NCI-H1092 (cell line): ENCODE measurements at places on chromosomes 5 and 9.

- no peak for DNase-seq
Observed at GRCh38 chr9:86508208-86508903, 154.1 kb upstream of the TUT7 start.

- no peak for DNase-seq
Observed at GRCh38 chr9:125889112-125889475, 141.9 kb downstream of the PBX3 start.

DNA sequence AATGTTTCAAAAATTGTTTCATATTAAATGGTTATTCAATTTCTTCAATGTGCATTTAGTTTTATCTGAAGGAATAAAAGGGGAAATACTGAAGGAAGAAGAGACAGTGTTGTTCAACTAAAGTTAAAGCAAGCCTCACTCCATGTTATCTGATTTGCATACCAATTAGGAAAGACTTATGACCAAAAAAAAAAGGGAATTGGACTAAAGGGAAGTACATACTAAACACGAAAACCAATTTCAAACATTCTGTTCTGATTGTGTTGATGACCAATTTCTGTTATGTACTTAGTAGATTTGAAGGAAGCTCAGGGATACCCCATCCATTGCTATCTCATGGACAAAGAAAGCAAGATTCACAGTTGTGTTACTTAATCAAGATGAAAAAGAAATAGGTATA is 4.9 kb upstream of the GAPT start:
- no peak for DNase-seq

- no peak for DNase-seq
Observed at GRCh38 chr9:16505199-16505598, 365.3 kb downstream of the BNC2 start.

DNA sequence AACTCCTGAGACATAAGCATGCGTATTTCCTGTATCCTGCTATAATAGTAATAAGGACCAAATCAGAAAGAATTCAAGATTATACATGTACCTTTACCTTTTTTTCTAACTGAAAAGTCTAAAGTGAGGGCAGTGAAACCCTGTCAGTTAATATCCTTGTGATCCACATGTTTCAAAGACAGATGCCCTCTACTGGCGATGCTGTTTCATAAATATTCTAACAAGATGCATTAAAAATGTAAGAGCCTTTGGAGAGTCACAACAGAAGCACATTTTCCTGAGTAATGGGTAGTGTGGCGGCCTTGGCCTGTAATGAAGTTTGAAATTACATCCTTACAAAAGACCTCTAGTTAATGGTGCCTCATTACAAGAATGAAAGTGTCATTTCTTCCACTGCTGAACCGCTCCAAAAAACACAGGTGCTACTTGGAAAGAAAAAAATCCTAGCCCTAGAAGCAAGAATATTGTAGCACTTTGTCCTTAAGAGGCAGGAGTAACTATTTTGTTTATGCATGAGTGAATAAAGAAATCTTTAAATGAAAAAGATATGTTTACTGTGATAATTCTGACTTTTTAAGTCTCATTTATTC is 232.6 kb downstream of the EPB41L4A start:
- DNase-seq = no peak

- DNase-seq = no peak
Observed at GRCh38 chr9:91182429-91183225, 179.1 kb downstream of the AUH start.

DNA sequence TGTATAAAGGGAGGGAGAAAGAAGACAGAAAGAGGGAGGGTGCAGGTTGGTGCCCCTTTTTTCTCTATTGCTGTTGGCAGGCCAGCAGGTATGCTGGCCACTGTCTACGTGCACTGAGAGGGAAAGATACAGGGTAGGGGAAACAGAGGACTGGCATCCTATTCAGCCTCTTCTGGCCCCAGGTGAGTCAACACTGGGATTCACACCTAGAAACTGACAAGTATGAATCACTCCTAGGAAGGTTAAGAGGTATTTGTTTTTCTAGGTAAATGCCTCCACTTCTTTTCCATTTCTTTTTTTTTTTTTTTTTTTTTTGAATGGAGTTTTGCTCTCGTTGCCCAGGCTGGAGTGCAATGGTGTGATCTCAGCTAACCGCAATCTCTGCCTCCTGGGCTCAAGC is 2.8 kb upstream of the UBAP1 start:
- no peak for DNase-seq

DNA sequence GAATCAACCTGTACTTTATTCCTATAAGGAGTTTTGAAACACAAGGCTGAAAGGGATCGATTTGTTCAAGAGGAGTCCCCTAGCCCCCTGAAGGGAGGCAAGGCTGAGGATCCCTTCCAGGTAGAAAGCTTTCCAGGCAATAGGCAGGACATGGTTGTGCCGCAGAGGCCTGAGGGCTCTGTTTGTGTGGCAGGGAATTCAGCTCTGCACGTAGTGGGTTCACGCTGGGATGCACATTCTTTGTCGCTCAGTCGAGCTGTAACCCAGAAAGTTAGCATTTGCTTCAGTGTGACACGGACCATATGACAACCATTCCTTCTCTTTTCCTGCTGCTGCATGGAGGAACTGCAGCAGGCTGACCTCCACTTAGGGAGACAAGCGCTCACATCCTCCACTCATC is 65.6 kb upstream of the TRIO start:
- DNase-seq = no peak

DNA sequence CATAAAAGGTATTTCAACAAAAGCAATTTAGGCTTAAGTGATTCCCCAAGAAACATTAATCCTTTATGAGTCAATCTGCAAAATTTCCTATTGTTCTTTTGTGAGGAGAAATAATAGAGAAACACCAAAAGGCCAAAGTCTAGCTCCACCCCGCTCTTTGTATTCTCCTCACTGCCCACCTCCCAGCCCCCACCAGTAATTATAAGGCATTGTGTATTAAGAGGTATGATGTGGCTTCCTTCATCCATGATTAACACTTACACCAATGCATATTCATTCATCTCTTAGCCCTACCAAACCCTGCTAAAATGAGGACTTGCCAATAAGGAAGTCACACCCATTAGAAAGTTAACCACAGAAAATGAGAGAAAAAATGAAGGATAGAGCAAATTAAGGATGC is 105.3 kb upstream of the SPATA31D4 start:
- DNase-seq = no peak

DNA sequence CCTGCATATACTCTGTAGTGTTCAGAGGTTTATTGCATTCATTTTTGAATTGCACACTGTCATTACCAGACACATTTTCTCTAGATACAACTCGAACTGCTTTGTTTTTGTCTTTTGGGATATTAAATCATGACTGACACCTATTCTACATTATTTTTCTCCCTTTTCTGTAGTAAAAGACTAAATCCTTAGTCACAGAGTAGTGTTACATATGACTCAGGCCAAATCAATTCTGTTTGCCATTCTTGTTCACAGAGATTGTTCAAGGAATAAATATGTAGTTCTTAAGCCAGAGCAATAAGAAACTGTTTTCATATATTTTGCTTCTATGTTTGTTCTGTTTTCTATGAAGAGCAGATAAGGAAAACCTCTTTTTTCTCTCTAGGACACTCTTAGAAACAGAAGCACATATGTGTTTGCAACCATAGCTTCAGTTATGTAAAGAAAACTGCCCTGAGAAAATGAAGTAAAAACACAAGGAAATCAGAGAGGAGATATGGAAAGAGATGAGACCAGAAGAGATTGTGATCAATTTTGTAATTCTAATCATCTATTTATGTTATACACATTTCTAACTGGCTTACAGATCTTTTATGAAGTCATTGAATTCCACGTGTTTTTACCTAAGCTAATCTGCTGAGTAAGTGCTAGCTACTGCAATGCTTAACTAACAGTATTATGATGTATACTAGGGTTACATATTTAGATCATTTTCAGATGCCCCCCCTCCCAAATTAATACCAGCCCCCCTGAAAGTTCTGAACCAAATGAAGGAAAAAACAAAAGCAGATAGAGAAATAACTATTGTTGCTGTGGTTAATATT is 1995.6 kb upstream of the CDH6 start:
- no peak for DNase-seq

GRCh38 chr5:93941897-93942296 is 200.5 kb upstream of the POU5F2 start:
- DNase-seq = no peak

DNA sequence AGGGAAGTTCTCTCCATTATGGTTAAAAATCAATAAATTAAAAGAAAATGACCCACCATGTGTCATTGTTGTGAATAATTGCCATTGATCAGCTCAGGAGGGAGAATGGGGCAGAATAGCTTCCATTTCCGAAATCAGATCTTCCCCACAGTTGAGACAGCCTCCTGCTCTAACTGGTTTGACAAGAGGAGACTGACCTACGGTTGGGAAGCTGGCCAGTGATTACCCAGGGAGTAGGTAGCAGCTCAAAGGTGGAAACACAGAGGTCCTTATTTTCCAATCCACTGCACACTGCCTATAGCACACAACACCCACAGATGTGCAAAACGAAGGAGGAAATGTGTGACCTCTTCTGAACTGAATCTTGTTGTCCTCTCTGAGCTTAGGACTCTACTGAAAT is 69.0 kb upstream of the DAPK1 start:
- no peak for DNase-seq

GRCh38 chr5:176671399-176671798 is 24.1 kb downstream of the TSPAN17 start:
- DNase-seq = no peak

DNA sequence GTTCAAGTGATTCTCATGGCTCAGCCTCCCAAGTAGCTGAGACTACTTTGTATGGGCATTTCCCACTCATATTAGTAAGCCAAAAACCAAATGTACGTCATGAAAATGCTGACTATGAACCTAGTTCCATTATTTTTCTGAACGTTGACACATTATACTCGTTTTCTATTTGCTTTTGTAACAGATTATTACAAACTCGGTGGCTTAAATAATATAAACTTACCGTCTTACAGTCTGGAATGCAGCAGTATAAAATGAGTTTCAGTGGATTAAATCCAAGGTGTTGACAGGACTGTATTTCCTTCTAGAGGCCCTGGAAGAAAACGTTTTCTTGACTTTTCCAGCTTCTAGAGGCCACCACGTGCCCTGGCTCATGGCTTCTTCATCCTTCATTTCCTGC is 517.0 kb downstream of the GADD45G start:
- no peak for DNase-seq

GRCh38 chr9:20625003-20625349 is 2.7 kb upstream of the MLLT3 start:
- DNase-seq = no peak

DNA sequence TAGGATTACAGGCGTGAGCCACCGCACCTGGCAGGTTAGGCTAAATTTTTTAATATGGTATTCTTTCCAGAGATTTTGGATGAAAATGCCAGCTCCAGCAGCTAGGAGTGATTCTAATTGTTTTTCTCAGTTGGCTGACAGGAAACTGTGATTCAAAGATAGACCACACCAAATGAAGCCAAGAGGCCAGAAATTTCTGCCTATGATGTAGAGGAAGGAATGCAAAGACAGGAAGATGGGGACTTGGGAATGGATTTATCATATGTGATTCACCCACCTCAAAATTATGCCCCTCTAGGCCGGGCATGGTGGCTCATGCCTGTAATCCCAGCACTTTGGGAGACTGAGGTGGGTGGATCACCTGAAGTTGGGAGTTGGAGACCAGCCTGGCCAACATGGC is 53.3 kb downstream of the UGCG start:
- DNase-seq = no peak

- DNase-seq = no peak
Observed at GRCh38 chr9:95048225-95049087, 269.1 kb downstream of the FANCC start.

DNA sequence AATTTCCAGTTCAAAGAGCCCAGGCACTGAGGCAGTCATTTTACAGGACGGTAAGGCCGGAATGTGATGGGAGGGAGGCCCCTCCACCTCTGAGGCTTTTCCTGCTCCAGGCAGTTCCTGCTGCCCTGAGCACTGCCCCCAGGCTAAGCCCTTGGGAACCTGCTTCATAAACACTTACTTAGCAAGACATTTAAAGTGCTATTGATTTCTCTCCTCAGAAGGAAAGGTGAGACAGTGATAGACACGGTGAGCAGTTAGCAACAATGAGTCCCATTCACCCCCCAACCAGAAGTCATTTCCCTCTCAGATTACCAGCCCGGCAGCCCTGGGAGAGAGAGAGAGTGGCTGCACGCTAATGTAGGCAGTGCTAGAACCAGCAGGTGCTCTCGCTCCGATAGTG is 462.5 kb downstream of the SPOCK1 start:
- DNase-seq = peak; percentile 59

- DNase-seq = no peak
Observed at GRCh38 chr5:91245074-91245452, 138.1 kb downstream of the ARRDC3 start.

GRCh38 chr9:3942361-3942760 is 357.5 kb downstream of the GLIS3 start:
- DNase-seq = no peak
